ENCODE measurements at places on chromosomes 3 and 15.

DNA sequence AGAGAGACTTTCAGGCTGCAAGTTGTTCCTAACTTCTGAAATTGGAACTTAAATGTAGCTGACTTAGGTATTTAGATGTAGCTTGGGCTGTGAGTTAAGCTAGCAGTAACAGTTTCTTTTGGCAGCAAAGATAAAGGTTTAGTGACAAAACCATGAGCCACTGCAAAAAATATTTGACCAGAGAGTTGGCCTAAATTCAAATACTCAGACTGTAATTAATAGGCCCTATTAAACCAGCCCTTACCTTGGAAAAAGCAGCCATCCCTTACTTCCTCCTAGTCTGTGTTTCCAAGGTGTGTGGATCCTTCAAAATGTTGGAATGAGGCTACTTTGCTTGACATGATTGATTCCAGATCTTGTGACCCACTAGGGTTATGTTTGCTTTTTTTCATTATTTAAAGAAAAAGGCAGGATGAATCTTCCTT is 8.2 kb downstream of the TPM1 start:
- DNase-seq = no peak

- no peak for DNase-seq
Measured at GRCh38 chr3:111769110-111769991, 89.7 kb upstream of the PHLDB2 start.

DNA sequence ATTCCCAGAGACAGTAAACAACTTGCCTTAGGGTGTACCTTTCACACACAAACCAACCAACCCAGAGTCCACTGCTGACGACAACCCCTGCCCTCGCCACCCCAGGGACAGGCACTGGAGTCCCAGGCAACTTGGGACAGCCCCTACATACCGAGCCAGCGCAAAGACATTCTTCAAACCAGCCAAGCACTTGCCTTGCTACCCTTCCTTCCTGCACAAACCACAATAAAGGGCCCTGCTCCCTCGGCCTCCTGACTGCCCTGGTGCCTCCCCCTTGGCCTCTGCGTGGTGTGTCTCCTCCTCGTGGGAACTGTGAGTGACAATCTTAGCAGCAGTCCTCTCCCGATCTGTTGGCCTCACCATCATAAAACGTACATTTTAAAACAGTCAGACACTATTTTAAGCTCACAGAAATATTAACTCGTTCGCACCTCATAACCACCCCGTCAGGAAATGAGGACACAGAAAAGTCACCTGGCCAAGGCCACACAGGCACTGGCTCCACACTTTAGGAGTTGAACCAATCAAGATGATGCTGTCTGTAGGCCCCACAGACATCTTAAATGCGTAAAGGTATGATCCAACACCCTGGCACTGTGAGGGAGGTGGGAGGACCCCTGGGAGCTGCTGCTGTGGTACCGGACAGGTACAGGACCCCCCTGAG is 113.8 kb downstream of the ADCY5 start:
- DNase-seq = peak; percentile 24

DNA sequence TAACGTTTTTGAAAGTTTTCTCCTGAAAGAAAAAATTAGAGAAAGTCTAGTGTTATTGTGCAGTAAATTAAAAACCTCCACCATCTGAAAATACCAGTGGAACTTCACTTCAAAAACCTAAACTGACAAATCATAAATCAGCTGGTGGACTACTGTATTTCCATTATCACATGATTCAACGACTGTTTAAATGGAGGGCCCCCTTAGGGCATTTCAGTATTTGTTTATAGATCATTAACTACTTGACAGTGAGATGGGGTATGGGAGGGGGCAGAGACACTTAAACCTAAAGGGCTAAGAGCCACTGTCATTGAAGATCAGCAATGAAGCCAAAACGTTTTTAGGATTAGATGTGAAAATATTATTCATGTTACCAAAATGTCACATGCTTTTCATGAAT is 8.8 kb upstream of the C15orf61 start:
- no peak for DNase-seq

GRCh38 chr3:33991673-33992072 is 193.2 kb downstream of the PDCD6IP start:
- DNase-seq = no peak

- no peak for DNase-seq
Measured at GRCh38 chr15:88748081-88748480, 55.2 kb upstream of the ACAN start.

Measured in chondrocyte (in vitro differentiated cells).